Mesenchymal stem cell (in vitro differentiated cells and primary cell): ENCODE measurements at places on chromosomes 3 and 15.

DNA sequence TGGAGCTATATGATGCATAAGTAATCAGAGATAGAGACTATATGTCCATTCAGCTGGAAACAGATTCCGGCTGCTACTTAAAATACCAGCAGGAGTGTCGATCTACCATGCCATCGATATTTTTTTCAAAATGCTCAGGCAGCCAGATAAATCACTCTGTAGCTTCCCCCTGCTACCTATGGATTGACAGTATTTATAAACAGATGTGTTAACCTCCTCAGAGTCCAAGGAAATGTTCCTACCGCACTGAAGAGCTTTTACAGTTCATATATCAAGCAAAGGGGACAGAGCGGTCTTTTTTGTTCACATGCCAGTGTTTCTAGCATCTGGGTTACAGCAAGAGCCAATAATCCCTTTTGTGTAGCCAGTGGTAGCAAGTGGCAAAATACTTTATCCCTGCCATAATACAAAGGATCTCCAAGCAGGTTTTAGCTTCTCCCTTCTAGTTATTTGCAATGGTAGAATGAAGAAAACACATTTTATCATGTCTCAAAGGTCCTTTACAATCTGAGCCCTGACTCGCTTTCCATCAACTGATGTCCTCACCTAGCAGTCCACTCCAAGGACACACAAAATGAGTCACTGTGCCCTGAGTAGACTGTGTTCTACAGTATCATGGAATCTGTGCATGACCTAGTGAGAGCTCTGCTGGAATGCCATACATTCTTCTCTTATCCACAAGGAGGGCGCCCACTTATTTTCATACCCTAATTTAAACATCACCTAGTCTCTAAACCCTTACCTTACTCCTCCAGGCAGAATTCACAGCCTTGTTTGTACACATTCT lies 507.0 kb downstream of the TBL1XR1 start:
- no peak for DNase-seq

DNA sequence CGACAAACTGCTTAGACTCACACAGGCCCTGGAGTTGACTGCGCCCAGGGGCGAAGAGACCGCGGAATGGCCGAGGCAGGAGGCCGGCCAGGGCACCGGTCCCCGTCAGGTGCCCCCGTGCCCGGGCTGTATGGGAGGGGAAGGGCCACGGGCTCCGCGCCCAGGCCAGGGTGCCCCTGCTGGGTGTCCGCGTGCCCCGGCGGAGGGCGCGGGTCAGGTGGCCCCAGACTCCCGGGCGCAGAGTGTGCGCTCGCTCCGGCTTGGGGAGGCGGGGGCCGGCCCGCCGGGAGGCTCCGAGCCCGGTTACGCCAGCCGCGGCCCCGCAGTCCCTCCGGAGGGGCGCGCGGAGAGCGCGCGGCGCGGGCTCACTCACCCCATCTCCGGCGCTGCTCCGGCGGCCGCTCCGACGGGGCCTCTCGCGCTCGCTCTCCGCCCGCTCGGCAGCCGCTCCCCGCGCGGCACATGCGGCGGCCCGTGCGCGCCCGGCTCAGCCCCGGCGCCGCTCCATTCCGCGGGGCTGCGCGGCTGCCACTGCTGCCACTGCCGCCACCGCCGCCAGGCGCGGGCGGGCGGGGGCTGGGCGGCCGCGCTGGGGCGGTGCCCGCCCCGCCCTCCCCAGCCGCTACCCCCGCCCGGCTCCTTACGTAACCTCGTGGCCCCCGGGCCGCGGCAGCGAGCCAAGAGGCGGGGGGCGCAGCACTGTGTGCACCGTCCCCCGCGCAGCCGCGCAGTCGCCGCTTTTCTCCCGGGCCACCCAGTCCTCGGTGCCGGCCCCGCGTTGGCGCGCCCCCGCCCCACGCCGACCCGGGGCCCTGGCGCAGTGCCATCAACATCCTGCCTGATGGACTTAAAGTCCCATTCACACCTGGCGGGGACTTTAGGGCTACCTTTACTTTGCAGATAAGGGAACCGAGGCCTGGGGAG lies at the start of gene HOMER2:
TSS of gene HOMER2 (minus strand) at position 563 of the 924 bp plus-strand sequence. CDS start at position 378, 185 bp downstream.
- DNase-seq: no peak

GRCh38 chr3:149319750-149320149 lies 13.7 kb downstream of the TM4SF18 start:
- no peak for DNase-seq

- DNase-seq: no peak
These were observed 66.2 kb downstream of the RASA2 start for GRCh38 chr3:141553055-141553454.

- no peak for DNase-seq
These were observed 149.6 kb downstream of the RORA start for GRCh38 chr15:61079529-61079928.

DNA sequence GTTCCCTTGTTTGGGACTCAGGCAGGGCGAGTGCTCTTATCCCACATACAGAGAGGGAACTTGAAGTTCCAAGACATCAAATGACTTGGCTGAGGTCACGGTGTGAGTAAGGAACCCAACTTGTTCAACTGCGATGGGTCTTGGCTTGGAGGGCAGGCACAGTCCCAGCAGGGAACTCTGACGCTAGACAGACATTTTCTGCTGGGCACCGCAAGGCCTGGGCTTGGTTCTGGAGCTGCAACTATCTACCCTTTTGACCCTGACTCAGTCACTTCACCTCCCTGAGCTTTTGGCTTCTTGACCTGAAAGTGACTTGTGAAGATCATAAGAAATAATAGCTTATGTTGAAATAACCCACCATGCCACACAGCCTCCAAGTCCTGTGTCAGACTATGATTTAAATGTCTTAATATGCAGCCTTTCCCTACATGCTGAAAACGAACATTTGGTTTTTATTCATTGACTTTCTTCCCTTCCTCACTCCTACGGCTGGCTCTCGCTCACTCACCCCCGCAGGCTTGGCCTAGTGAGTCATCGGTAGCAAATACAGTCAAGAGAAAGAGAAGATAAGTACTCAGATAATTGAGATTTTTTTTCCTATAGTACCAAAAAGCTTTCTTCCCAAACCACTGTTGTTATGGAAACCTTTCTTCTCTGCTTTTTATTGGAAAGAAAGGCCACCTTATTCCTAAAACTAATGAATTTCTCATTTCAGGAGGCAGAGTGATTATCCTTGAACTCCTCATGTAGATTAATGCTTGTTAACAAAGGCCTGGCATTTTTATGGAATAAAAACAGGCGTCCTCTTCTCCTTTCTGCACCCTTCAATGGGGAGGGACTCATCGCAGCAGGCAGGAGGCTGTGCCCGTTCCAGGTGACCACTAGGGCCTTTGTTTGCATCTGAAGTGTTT lies 178.4 kb downstream of the ATP10A start:
- DNase-seq: no peak

DNA sequence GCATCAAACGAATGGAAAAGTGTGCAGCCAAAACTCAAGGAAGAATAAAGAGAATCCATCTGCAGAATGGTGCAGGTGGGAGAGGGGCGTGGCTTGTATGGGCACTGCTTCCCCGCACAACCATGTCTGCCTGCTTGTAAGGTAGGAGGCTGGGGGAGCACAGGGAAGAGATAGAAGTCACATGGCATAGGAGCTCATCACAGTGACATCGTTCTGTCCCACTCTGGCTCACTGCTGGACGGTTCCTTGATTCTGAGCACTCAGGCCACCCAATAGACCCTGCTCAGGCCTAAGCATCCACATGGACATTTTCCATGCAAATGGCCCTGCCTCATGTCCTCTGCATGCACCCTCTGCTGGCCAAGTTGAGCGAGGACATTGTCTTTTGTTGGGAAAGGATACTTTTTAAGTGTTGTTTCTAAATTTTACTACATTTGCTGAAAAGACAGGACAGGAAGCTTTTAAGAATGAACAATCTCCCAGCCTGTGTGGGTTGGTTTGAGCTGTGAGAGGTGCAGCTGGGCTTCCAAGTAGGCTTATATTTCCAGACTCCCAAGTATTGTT lies 3.1 kb downstream of the MYLK start:
- peak; percentile 61 for DNase-seq

DNA sequence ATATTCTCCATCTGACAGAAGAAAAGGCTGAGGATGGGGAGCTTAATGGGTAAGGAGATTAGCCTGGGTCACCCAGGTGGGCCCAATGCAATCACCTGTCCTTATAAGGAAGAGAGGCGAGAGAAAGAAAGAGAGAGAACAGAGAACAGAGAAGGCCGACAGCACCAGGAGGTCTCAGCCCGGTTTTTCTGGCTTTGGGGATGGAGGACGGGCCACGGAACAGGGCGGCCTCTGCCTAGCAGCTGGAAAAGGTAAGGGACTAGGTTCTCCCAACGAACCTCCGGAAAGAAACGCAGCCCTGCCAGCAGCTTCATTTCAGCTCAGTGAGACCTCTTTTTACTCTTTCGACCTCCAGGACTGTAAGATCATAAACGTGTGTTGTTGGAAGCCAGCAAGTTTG lies 196.0 kb upstream of the LYSMD4 start:
- no peak for DNase-seq
